ENCODE measurements at places on chromosomes 6 and 20.

- no peak for DNase-seq
These were observed 415.1 kb downstream of the PLCB1 start for GRCh38 chr20:8547035-8547650.

DNA sequence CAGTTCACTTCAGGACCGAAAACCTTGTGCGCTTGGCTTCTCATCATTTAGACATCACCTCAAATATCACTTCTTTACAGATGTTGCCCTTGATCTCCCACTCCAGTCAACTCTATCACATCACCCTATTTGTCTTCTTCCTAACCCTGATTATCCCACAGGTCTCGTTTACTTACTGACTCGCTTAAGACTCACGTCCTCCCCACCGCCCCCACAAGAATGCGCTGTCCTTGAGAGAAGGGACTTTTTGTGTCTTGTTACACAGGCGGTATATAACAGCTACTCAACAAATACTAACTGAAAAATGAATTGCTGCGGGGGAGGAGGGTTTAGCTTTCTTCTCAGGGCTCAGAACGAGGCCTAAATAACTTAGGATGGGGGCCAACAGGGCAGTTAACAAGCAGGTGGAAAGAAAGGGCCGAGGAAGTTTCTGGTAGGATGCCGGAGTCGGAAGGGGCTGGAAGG is 527 bp downstream of the TOMM34 start:
- peak; percentile 42 for DNase-seq

GRCh38 chr6:153162646-153163045 is 31.6 kb upstream of the RGS17 start:
- DNase-seq = no peak

DNA sequence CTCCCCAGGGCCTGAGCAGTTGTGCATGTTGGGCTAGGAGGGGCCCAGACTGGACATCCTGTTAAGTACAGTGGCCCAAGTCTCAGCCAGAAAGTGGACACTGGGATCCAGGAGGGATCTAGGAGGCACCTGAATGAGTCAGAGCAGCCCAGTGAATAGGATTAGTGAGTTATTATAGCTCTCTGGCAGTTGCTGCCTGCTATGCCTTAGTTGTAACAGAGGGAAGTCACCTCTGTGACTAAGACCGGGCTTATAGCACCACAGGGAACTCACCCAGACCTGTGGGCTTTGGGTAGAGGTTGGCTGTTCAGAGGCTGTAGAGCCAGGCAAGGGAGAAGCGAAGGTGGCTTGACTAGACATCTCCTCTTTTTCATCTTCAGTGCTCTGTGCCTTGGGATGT is 39.0 kb upstream of the AAR2 start:
- no peak for DNase-seq

- DNase-seq = no peak
These were observed 8.8 kb downstream of the RAET1L start for GRCh38 chr6:150016324-150017185.

DNA sequence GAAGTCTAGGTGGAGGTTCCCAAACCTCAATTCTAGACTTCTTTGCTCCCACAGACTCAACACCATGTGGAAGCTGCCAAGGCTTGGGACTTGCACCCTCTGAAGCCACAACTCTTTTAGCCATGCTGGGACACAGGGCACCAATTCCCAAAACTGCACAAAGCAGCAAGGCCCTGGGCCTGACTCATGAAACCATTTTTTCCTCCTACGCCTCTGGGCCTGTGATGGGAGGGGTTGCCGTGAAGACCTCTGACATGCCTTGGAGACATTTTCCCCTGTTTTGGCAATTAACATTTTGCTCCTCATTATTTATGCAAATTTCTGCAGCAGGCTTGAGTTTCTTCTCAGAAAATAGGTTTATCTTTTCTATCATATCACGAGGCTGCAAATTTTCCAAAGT is 355.4 kb upstream of the RUNX2 start:
- no peak for DNase-seq

DNA sequence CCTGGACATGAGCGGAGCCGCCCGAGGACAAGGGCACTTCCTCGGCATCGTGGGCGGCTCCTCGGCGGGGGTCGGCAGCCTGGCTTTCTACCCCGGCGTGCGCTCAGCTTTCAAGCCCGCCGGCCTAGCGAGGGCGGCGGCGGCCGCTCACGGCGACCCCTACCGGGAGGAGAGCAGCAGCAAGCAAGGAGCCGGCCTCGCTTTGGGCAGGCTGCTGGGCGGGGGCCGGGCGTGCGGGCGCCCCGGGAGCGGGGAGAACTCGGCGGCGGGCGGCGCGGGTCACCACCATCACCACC is 6.7 kb downstream of the PRDM13 start:
- DNase-seq = no peak

DNA sequence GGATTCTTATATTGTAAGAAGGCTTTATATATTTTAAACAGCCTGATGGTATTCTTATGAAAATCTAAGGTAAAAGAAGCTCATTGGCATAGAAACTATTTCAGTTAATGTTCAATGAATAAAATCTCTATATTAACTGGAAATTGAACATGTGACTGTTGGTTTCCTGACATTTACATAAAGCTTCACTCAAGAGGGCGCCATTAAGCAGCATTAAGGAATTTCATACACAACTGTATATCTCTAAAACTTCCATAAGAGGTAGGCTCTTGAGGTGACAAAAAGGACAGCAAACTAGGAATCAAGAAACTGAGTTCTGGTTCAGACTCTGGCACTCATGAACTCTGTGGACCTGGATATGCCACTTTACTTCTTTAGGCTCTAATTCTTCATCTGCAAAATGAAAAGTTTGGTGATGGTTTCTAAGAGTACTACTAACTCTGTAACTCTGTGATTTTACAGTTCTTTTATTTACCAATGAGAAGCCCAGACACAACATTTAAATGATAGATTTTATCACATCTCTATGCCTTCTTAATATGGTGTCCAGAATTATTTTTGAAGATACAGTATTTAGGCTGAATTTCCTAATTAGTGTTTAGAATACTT is 147.5 kb downstream of the FLRT3 start:
- no peak for DNase-seq

DNA sequence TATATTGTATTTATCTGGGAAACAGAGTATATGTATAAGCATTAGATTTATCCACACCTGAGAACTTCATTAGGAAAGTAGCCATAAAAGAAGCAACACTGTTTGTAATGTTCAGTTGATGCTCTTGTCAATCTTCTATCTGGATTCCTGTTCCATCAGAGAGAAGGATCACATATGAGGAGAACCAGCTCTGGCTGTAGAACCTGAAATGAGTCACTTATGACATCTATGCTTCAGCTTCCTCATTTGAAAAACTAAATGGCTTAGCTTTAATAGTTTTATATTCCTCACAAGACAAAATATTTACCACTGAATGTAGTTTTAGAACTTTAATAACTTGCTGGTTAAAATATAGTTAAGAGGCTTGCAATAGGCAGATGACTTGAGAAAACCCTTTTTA is 144.7 kb downstream of the TASP1 start:
- DNase-seq = no peak

GRCh38 chr6:108742041-108742440 is 106.2 kb upstream of the ARMC2 start:
- no peak for DNase-seq

DNA sequence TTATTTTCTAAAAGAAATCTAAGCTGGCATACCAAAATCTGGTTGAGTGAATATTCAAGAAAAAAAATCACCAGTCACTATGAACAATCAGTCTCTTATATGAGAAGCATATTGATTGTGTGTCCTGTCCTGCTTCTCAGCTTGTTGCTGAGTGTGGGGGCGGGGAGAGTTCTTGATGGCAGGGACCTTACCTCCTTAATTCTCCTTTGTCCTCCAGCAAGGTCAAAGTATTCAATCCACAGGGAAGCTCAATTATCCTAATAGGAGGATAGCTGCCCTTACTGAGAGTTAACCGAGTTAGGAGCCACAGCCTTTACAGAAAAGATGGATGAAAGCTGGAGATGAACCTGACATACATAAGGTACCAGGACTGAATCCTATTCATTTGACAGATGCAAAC is 154.0 kb downstream of the LY86 start:
- DNase-seq = no peak

GRCh38 chr20:13333793-13334192 is 112.7 kb downstream of the ISM1 start:
- no peak for DNase-seq

DNA sequence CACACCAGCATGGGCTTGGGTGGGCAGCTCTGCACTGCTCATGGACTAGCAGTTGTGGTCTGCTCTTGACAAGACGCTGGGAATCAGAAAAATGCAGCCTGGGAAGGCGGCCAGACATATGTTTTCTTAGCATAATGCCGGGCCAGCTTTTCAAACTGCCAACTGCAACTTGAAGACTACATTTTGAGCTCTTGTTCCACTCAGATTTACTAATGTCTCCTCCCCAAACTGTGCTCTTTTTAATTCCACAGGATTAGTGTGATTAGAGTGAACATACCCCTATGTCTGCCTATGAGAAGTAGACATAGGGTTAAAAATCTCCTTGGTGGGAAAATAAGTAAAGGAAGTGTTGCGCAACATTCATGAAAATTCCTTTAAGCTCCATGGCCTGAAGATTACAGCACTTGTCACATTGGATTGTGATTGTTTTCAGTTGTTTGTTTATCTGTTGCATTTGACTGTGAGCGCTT is 5.3 kb upstream of the FNDC1 start:
- DNase-seq = no peak

- DNase-seq = no peak
These were observed 172.8 kb upstream of the SYNDIG1 start for GRCh38 chr20:24296477-24297261.

Measured in stimulated activated CD8-positive, alpha-beta memory T cell treated with anti-CD3 and anti-CD28 coated beads, Interleukin-2, amount 100 ng/mL, for 1 hour (primary cell).